ENCODE measurements at places on chromosomes 2 and 18. TPM values are rescaled to one million over a fixed set of nuclear protein-coding genes. Genes with fewer than 3 reads are reported as not detected.

STPG4 gene
- 0.82 TPM for total RNA-seq

FBXO41 gene
- 8.2 TPM for total RNA-seq

DHRS9 gene
- total RNA-seq = 189 TPM

KCNG2 gene
- total RNA-seq = 6.7 TPM

PREB gene
- total RNA-seq = 72.2 TPM

GCA gene
- total RNA-seq = 7.5 TPM

CXCR4 gene
- total RNA-seq = 41.1 TPM

MBD1 gene
- total RNA-seq = 97.8 TPM

TMEM169 gene
- total RNA-seq = 6.4 TPM

UGT1A3 gene
- 2.6 TPM for total RNA-seq

POTEI gene
- not detected for total RNA-seq

NDC80 gene
- not detected for total RNA-seq

CAVIN2 gene
- 21.3 TPM for total RNA-seq

CACNB4 gene
- total RNA-seq = 0.68 TPM

RAB27B gene
- total RNA-seq = 1.5 TPM

ST8SIA3 gene
- 0.14 TPM for total RNA-seq

GKN2 gene
- total RNA-seq = not detected

MYL1 gene
- total RNA-seq = 0.64 TPM

C2orf81 gene
- 0.82 TPM for total RNA-seq

Measured in transverse colon (tissue), 4 donors.